ENCODE measurements at places on chromosomes 7 and 10.

GRCh38 chr10:117425974-117426566, 50.8 kb upstream of the PDZD8 start:
- DNase-seq: no peak

DNA sequence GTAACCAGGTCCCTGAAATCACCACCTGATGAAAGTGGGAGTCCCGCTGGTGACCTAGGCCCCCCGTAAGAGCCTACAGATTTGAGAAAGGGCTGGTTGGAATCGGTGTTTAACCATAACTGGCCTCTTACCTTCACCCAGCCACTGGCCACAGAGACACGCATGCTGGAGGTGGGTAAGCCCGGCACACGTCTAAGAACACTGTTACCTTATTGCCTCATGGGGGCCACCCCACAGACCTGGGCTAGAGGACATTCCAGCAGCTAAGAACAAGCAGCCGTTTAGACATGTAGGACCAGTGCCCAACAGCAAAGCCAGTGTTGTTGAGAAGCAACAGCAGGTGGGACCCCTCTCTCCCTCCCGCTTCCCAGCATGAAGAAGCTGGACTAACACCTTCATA, 2.5 kb upstream of the GDF2 start:
- DNase-seq: no peak

DNA sequence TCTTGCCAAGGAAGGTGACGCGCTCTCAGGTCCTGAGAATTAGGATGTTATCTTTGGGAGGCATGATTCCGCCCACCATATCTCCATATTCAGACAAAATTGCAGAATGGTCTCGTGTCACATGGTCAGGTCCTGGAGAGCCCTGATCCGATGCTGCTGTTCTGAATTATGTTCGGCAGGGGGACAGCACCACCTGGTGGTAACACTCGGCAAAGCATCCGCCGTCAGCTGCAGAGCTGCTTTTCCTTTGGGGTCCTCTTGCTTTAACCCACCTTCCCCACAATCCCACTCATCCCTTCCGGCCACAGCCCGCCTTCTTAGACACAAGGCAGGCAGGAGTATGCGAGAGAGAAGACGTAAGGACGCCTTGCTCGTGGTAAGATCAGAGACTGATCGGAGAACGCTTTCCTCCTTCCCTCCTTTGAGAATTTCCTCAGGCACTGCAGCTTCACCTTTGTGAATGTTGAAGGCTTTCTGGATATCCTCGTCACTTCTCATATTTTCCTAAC, 327.8 kb upstream of the C7orf33 start:
- DNase-seq: peak; percentile 65

- DNase-seq: no peak
These were observed 239.3 kb upstream of the SEMA3C start for GRCh38 chr7:81158189-81158588.

DNA sequence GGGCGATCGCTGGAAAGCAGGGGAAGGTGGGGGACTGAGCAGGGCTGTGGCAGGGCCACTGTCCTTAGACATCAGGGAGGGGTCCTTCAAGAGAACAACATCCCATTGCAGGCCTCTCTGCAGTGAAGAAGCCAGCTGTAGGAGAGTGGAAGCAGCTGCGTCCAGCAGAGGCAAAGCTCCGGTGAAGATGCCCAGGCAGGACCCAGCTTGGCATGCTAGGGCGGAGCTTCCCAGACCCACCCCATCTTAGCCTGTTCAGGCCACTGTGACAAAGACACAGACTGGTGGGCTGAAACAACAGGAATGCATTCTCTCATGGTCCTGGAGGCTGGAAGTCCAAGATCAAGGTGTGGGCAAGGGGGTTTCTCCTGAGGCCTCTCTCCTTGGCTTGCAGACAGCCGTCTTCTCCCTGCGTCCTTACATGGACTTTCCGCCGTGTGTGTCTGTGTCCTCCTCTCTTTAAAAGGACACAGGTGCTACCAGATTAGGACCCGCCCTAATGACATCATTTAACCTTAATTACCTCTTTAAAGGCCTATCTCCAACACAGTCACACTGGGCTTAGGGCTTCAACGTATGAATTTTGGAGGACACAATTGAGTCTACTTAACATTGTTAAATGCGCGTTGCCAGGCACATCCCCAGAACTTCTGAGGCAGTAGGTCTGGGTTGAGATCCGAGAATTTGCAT, 178.1 kb upstream of the GRB10 start:
- DNase-seq: no peak
